Large intestine (tissue), 12 donors: ENCODE measurements at places on chromosomes 1 and 21.

GRCh38 chr1:197171531-197171930, 25.1 kb upstream of the ASPM start:
- peak; percentile 24 for DNase-seq

DNA sequence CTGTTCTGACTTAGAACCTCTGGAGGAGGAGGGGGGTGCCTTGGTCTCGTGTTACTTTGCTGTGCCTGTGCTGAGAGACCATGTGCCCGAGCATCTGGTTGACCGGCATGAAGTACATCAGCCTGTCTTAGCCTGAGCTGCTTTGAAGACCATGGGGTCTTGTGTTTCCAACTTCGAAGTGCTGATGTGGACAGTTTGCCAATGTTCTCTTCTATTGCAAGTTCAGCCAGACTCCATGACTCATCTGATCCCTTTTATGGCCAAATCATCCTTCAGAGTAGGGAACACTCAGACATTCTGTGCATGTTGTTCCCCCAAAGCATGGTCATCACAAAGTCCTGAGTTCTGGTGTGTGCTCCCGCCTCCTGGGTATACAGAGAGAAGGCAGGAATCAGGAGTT, 6.0 kb upstream of the PLA2G2C start:
- DNase-seq = no peak

DNA sequence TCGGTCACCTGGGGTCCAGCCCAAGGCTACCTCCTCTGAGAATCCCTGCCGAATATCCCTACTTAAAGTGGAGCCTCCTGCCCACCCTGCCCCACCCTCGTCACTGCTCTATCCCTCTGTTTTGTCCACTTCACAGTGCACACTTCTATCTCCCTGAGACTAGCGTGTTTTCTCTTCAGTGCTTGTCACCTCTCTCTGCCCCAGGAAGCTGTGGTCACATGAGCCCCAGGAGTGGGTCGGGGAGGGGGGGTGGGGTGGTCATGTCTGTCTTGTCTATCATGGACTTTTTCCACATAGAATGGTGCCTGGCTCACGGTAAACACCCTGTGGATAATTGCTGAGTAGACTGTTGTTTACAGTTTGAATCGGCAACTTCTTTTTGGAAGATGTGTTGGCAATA, 673.6 kb downstream of the PTPRU start:
- no peak for DNase-seq

DNA sequence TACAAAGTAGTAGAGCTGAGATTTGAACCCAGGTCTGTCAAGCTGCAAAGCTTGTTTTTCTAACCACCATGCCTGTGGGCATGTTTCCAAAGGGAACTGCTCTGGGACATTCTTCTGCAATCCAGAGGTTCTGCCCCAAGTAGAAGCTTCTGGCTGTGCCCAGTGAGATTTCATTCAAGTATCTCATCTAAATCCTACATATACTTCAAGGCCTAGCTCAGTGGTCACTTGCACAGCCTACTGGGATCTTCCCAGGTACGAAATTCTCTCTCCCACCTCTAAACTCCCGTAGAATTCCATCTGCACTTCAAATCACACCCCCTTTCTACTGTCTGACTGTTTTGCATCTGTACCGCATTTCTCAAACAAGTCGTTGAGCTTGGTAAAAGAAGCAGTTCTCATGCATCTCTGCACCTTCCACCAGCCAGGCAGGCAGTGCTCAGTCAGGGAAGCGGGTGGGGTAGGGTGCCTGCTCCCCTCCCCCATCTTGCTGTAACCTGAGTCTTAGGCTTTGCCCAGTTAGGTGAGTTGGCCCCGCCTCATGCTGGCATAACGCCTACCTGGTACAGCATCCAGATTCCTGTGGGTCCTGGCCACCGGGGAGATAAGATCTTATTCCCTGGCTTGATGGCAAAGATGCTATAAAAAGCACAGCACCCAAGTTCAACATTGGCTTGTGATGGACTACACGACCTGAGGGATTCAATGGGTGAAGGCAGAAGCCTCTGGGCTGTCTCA, 13.5 kb downstream of the SLC9A1 start:
- no peak for DNase-seq

DNA sequence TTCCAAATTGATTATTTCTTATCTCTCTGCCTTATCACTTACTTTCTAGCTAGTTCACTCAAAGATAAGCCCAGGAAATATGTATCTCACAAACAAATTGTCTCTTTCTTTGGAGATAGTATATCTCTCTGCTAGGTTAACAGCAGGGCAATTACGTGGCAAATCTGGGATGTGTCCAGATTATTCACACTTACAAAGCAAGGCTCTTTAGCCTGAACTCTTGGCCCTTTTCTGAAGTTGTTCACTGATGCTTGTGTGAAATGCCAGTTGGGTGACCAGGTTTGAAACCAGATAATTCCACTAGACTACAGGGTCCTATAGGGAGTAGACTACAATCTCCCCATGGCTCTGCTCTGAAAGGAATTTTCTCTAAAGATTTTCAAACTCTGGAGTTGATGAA, 30.8 kb upstream of the FAM78B start:
- DNase-seq = peak; percentile 3

DNA sequence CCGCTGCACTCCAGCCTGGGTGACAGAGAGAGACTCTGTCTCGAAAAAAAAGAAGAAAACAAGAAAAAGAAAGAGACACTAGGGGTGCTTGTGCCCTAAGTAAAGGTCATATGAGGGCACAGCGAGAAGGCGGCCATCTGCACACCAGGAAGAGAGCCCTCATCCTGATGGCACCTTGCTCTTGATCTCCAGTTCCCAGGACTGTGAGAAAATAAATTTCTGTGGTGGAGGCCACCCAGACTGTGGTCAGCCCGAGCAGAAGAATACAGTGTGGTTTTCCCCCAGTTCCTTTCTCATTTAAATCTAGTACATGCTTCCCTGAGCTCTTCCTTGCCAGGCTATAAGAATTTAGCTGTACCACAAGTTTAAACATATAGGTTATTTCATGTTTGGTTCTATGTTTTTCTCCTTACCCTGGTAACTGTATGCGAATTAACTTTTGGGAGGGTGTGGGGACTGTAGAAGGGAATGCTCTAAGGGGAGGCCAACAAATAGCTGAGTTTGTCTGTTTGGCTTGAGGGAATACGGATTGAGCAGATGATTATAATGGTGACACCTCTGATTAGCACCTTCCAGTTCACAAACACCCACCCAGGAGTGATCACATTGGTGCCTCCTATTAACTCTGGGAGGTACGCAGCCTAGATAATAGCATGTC, 119.6 kb upstream of the ERRFI1 start:
- no peak for DNase-seq

DNA sequence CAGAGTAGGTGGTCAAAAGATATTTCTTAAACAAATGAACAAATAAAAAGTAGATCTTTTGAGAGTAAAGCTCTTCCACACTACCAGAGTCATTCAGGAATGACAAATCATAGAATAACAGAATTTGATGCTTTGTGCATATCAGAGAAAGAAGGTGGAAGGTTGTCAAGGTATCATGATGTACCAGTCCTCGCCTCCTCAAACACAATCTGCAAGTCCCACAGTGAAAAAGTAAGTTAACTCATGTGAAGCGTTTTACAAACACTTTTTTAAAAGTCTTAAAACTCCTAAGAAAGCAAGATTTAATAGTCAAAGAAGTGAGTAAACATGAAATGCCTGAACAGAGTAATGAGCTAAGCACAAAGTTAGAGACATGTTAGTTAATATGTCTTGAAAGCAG, 2.5 kb upstream of the RGS4 start:
- no peak for DNase-seq

DNA sequence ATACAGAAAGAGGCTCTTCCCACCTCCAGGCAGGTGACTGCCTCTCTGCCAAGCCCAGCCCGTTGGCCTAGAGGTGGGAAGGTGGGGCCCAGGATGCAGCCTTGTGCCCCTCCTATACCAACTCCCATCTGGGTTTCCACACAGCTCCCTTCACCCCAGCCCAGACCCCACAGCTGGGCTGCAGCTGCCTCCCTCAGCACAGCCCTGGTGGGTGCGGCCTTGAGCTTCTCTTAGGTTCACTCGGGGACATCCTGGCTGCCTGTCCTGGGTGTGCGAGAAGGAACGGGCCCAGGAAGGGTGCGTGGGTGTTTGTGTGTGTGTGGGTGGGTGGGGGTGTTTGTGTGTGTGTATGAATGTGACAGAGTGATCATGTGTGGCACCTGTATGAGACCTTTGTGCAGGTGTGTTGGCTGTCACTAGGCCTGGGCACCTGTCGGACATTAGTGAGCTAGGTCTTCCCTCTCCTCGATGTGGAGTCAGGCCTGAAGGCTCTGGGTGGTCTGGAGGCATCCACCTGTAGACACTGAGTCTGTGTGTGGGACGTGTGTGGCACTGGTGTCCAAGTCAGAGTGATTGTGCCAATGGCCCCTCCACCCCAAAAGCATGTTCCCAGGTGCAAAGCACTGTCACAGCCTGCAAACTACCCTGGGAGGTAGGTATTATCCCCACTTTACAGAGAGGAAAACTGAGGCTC, 30.7 kb downstream of the FOXO6 start:
- DNase-seq = no peak

GRCh38 chr1:64187646-64188045, 15.8 kb upstream of the UBE2U start:
- no peak for DNase-seq

DNA sequence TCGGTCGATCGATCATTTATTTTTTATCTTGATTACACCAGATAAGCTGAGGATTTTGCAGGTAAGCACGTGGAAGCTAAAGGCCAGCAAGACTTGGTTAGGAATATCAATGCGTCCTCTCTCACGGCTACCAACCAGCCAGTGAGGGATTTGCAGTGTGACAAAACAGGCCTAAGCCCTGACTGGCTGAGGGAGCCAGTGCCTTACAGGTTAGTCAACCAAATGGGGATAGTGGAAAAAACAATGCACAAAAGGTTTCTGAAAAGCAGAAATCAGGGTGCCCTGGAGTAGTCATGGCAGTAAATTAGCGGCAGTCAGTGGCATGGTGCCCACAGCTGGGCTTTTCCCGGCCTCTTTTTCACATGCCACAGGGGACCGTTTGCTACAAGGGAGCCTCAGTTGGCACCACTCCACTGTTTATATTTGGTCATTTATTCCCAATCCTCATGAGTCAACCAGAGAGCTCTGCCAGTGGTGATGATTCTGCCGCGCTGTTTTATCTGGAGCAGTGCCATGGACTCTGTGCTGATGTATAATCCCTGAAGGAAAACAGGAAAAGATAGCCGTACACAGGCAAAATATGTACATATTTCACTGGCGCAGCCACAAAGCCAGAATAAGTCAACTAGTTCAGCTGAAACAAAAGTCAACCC, 167.6 kb downstream of the RHOU start:
- DNase-seq = peak; percentile 51
